ENCODE measurements at places on chromosomes 5 and 9. TPM values are rescaled to one million over a fixed set of nuclear protein-coding genes. Genes with fewer than 3 reads are reported as not detected.

DNA sequence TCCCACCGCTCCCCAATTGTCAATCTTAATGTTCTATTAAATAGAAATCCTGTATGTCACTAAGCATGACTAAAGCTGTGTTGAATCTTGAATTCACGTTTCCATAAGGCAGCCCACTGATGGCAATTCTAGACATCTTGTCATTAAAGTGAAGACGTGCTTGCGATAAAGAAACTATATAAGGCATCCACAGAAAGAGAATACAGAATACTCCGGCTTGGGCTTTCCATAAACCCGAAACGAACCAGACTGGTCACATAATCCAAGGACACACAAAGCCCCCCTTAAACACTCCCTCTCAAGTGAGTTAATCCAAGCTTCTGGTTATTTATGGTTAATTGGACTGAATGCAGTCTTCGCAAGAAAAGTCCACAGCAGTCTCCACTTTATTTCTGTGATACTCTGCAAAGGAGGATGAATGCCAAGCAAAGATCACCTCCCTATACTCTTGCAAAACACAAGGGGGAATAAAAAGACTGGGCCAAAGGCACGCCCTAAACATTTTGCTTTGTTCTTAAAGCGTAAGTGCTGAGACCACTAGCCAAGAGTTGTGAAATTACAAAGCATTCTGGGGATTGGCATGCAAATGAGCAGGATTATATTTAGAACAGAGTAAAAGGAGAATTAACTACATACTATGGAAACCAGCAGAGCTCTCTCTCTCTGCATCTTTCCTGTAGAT, 54.7 kb downstream of the DPYSL3 start:
- DNase-seq: no peak

GRCh38 chr9:95316794-95317118, 753 bp downstream of the FANCC start:
- DNase-seq: peak; percentile 90

GRCh38 chr5:65394087-65394486, 87.6 kb downstream of the ADAMTS6 start:
- DNase-seq: peak; percentile 49

GRCh38 chr5:175082346-175082745, 358.0 kb downstream of the MSX2 start:
- DNase-seq: no peak

- DNase-seq: no peak
These were observed 22.3 kb downstream of the ORM2 start for GRCh38 chr9:114351932-114352331.

DNA sequence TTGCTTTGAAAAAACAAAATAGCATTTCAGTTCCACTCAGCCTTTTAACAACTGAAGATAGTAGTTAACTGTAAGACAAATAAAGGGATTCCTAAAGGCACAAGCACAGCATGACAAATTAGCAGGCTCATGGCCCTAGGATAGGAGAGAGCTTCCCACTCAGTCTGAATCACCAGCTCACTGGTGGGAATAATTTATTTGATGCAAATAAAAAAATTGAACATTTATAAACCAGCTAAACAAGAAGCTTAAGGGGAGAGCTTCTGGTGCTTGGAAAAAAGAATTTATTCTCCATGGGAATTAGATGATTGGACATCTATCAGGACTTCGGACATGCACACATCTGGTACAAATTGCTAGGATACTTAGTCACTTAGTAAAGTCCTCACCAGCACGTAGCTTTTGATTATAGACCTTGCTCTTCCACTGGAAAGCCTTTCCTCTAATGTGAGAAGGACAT, 294.1 kb upstream of the TNC start:
- no peak for DNase-seq

- no peak for DNase-seq
These were observed 81.5 kb upstream of the GRHPR start for GRCh38 chr9:37340961-37341360.

GRCh38 chr9:85130260-85130659, 460.7 kb downstream of the NTRK2 start:
- no peak for DNase-seq

DNA sequence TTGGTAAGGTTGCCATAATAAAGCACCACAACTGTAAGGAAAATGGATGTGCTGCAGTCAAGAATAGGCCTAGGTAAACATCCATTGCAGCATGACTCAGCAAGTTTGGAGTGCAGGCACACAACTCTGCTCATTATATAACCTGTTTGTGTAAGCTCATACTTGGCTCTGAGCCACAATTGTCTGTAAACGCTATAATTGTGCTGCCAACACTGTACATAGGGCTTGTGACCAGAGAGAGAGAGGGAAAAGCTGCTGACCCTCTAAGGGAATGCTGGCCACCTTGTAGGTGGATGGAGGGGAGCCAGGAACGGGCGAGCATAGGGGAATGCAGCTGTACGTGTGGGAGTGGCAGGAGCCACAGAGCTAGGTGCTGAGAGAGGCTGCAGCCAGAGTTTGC, 2186.5 kb upstream of the ACO1 start:
- DNase-seq: no peak

DNA sequence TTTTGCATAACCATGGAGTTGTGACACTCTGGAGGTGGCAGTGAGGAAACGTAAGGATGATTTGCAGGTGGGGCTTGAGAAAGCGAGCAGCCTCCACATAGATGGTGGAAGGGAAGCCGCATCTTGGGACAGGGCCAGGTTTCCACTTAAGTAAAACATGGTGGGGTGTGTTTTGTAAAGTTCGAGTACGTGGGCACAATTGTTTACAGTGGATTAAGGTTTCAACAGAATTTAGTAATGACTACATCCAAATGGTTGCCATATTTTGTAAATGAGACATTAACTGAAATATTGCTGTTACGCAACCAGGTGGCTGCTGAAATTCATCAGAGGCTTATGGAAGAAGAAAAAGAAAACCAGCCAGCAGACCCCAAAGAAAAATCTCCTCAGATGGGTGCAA, 85.4 kb upstream of the IL7R start:
- DNase-seq: no peak

DNA sequence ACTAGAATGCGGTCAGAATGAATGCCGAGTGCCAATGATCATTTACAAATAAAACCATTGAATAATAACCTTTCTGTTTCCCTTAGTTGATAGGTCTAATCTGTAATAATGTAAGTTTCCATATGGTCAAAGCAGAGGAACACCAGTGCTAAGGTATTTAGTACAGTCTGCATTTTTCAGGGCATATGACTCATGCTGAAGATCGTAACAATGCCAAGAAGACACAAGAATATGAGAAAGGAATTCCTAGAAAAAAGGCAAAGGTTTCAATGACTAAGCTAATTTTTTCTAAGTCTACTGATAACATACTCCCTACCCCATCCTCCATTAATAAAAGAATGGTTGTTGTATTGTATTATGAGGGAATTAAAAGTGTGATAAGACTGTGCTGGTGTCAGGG, 2.8 kb downstream of the OR1L8 start:
- no peak for DNase-seq

GRCh38 chr9:129665389-129665775, at the start of gene PRRX2:
PRRX2 (plus strand) TSS chr9:129665647; CDS start chr9:129665868, 221 bp downstream.
- DNase-seq: no peak

DNA sequence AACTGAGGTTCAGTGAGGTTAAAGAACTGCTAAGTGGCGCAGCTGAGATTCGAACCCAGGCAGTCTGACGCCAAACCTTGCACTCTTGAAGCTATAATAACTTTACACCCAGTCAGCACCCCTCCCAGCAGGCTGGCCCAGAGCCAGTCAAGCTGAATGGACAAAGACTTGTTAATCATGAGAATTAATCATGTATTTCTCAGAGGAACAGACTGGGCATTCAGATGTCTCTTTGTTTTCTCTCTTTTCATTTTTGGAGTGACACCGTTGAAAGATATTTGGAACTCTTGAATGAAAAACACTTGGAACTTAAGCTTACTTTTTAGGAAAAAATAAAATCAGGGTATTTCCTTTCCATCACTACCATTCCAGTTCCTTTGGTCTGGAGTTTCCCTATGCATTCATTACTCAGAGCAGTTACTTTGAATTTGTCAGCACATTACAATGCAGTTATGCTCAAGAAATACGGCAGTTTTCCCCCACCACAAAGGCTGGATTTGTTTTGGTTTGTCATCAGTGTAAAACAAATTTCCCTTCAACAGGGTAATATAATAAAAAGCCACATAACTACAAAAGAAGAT, 22.6 kb upstream of the MAMDC2 start:
- DNase-seq: no peak

Gene HEMGN
- 3.7 TPM for polyA plus RNA-seq

Gene SLC6A7
- polyA plus RNA-seq: not detected

Gene TMEM38B
- 15.7 TPM for polyA plus RNA-seq

Gene CDK7
- polyA plus RNA-seq: 32.7 TPM

All from left lung (tissue), 14 donors.